Stimulated activated naive CD4-positive, alpha-beta T cell treated with Interleukin-2 at 50 U/mL for 16 hours (primary cell): ENCODE measurements at places on chromosomes 2 and 18.

DNA sequence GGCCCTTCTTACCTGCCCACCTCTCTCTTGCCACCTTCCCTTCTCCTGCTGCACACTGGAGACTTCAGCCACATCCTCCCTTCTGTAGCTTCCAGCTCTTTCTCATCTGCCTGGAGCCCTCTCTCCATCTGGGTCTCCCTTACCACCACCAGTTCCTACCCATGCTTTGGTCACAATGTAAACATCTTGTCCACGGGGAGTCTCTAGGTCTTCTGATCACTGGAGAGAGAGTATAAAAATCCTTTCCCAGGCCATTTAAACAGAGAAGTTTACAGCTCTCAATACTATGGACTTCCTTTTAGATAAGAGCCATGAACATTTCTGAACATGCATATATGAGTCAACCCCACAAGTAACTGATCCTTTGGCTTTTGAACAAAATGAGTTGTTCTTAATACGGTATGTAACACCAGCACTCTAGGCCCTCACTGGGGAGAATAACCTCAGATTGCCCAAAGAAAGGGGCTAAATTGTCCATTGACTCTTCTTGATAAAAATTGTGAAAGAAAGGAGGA, 5.8 kb downstream of the ARHGAP25 start:
- no peak for DNase-seq

DNA sequence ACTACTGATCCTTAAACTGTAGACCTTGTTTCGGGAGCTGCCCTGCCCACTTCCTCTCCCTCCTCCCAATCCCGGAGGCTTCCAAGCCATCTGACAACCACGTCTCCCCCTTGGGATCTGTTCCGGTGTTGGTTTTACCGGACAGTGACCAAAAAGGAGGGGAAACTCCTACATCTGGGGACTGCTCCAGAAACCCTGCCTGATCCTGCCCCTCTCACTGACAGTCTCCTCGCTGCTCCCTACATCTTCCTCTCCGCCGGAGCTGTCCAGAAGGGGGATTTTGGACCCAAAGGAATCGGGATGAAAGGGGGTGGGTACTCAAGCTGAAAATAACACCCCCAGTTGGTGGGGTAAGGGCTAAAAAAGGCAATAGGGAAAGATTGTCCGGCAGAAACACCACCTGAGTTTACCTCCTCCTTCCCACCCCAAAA, 1.5 kb downstream of the INO80D start:
- DNase-seq: peak; percentile 2

GRCh38 chr18:75128911-75129716, 79.8 kb downstream of the PTGR3 start:
- no peak for DNase-seq

DNA sequence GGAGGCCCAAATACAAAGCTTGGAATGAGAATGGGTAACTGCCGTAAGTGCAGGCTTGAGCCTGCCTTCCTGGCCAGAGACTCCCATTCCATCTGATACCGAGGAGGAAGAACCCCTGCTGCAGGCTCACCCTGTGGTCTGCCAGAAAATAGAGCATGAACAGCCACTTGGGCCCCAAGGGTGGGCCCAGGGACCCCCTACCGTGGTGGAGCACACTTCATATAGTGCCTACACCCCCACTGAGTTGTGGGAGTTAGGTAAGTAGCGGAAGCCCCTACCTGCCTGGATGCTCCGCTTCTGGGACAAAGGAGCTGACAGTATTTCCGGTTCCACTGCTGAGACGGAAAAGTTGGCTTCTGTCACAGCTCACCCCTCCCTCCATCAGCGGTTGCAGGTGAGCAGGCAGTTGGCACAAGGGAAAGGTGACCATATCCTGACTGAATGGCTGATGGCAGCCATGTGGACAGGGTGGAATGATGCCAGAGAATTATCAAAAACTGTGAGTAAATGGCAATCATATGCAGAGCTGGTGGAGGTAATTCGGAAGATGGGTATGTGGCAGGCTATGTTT, 11.5 kb upstream of the C2orf42 start:
- DNase-seq: no peak

DNA sequence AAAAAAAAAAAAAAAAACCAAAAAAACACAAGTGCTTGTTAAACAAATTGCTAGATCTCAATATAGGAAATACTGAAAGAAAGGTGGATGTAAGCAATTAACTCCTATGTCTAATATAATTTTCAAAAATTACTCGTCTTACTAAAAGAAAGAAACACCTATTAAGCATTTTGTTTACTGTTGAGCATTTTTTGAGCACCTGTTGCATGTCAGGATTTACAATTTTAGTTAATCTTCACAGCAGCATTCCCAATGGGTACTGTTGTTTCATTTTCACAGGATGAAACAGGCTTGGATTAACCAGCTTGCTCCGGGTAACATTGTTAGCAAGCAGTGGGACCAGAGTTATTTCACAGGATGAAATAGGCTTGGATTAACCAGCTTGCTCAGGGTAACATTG, 4.8 kb downstream of the ZNF638 start:
- no peak for DNase-seq

DNA sequence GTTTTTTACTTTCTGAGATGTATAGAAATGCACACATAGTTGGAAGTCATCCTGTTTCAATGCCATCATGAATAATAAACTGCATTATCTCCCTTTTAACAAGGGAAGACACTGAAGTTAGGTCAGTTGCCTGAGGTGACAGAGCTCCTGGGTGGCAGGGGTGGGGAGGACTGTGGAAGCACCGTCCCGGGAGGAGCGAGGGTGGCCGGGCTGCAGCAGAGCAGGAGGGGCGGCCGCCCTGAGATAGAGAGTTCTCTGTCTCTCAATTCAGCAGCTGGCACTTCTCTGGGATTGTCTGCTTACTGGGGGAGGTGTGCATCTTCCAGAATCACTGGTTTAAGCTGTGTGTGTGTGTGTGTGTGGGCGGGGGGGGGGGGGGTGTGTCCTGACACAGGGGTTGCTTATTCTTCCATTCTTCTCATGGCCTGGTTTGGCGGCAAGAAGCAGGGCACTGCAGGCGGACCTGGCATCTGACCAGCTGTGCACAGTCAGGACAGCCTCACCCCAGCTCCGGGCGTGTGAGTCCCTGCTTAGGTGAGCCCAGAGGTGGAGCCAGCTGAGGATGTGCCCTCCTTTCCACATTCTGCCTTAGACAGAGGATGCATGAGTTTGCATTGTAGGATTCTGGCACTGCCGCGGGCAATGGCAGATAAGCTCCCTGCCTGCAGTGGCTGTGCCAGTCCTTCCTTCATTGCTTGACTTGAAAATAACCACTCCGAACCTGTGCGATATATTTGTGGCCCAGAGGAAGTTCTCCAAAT, 40.4 kb downstream of the VWA3B start:
- no peak for DNase-seq

- DNase-seq: no peak
These were observed 158.8 kb upstream of the ZEB2 start for GRCh38 chr2:144678736-144679135.

DNA sequence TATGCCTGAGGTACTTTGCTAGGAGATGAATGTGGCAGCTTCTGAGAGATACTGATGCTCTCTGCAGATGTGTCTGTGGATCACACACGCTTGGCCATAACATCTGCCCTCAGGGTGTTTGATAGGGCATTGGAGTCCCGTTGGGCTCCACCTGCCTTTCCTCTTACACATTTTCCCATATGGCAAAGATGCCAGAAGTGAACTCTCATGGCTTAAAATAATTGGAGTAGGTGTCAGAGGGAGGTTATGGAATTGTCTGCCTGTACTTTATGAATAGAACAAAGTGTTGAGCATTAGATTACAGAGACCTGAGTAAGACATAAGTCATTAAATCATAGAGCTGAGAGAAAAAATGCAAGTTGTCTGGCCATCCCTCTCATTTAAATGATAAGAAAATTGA, 75.3 kb upstream of the PNPT1 start:
- DNase-seq: no peak

DNA sequence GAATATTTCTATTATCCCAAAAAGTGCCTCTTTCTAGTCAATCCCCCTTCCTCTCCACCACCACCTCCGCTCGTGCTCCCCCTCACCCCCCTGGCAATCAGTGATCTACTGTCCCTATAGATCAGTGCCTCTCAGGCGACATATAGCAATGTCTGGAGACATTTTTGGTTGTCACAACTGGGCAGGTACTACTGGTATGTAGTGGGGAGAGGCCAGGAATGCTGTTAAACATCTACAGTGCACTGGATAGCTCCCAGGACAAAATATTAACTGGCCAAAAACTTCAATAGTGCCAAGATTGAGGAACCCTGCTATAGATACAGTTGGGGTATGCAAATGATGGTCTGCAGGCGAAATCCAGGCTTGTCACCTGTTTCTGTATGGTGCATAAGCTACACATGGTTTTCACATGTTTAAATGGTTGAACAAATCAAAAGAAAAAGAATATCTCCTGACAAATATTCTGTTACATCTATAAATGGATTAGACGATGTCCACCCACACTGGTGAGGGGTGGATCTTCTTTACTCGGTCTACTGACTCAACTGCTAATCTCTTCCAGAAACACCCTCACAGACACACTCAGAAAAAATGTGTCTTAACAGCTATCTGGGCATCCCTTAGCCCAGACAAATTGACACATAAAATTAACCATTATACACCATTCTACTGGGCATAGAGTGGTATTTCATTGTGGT, 25.5 kb downstream of the DPYSL5 start:
- DNase-seq: no peak

DNA sequence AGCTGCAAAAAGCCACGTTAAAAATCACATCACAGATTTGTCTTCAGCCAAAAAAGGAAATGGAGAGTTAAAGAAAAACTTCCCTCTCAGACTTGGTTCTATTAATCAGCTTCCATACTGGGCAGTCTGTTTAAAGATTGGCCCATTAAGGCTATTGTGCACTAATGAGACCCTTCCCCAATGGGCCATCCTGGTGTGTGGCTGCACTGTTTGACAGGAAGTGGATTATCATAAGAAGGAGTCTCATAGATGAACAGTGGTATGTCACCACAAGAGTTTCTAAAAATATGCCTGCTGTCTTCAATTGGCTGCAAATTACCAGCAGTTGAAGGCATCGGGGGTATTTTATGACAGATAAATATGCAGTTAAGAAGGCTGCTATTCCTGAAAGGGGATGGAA, 247.6 kb upstream of the THSD7B start:
- DNase-seq: no peak

DNA sequence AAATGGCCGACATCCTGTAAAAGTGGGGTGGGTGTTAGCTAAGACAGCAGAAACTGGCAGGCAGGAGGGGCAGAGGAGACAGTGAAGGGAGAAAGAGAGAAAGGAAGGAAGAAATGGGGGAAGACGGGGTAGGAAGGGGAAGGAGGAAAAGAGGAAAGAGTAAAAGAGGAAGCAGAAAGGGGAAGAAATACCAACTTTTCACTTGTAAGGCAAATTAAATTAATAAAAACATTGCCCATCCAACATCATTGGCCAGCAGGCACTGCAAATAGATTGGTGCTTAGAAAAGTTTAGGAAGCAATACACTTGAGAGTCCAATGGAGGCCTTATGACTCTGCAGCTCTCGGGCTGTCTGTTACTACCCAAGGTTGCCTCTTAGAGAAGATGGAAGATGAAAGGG, 116.7 kb downstream of the TNS1 start:
- no peak for DNase-seq

- DNase-seq: no peak
These were observed 9.6 kb downstream of the HOXD8 start for GRCh38 chr2:176138923-176139660.

DNA sequence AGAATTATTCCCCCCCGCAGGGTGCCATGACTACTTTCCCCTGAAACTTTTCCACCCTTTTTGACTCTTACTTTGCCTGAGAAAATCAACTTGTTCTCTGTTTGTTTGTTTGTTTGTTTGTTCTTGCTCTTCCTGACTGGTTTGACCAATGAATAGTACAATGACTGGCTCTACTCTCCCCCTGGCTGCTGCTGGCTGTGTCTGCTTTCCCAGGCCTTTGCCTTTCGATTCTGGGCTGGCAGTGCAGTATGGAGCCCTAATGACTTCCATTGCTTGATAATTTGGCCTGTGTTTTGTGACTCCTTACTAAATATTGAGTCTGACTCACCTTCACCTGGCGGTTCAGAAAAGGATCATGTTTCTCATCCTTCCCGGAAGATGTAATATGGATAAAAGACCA, 241.1 kb downstream of the TMEM182 start:
- DNase-seq: no peak

DNA sequence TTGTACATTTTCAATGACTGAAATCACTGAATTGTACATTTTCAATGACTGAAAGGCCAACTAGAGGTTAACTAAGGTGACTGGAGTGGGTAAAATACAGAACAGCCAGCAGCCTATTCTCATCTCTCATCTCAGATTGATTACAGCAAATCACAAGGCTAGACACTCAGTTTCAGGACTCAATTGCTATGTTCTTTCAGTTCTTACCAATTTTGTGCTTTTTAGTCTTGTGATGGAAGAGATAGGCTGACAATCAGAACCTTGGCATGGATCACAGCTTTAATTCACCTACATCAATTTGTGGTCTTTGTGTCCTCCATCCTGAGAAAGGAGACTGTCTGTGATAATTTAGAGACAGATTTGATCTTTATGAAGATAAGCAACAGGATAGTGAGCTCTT, 124.7 kb downstream of the GULP1 start:
- no peak for DNase-seq

DNA sequence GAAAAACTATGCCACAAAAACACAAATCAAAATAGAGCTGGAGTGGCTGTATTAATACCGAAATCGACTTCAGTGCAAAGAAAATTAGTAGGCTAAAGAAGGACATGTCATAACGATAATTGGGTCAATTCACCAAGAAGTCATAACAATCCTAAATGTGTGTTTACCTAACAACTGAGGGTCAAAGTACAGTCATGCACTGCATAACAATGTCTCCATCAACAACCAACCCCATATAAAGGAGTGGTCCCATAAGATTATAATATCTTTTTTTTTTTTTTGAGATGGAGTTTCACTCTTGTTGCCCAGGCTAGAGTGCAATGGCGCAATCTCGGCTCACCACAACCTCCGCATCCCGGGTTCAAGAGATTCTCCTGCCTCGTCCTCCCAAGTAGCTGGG, 87.5 kb downstream of the NAB1 start:
- no peak for DNase-seq

GRCh38 chr2:172769879-172770278, 34.2 kb downstream of the RAPGEF4 start:
- no peak for DNase-seq

DNA sequence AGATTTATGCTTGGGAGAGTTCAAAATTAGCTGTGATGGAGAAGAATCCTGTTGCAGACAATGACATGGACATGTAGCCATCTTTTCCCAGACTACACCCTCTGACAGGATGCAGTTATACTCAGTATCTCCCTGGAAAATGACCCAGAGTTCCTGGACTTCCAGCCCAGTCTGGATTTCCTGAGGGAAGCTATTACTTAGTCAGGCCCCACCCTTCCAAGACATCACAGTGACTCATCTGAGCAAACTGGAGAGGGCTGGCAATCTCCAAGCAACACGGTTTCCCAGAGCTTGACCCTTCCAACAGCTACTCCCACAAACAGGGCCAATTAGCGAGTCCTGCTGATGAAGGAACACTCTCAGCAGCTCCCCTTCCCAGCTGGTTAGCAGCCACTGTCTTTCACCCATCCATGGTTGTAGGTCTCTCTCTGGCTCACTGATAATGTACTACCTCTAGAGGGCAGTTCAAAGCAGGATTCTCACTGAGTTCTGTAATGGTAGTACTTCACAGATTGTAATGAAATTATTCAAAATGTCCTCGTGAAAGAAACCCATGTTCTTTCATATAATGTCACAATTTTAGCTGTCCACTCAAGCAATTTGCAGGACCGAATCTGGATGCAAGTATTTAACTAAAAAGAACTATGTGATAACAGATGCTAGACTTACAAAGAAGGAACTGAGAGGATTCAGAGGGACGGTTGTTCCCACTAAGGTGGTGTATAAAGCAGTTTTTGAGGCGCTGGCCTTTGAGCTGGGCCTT, 110.2 kb downstream of the MDH1 start:
- no peak for DNase-seq
